Renal pelvis (tissue), 12 donors: ENCODE measurements at places on chromosomes 3 and 15. TPM values are rescaled to one million over a fixed set of nuclear protein-coding genes. Genes with fewer than 3 reads are reported as not detected.
A peak's percentile ranks its signal among the peaks of the same experiment; 100 is the strongest.

ZNF860 gene
- polyA plus RNA-seq = 3.0 TPM

SIDT1 gene
- 3.4 TPM for polyA plus RNA-seq

CHL1 gene
- 15.9 TPM for polyA plus RNA-seq

CYP8B1 gene
- 0.84 TPM for polyA plus RNA-seq

USP8 gene
- 70.4 TPM for polyA plus RNA-seq

BSN gene
- polyA plus RNA-seq = 2.0 TPM

SLCO2A1 gene
- polyA plus RNA-seq = 20.1 TPM

HAPLN3 gene
- polyA plus RNA-seq = 6.0 TPM

FAM107A gene
- polyA plus RNA-seq = 4.4 TPM

IMPDH2 gene
- 233 TPM for polyA plus RNA-seq

PAK6 gene
- 6.8 TPM for polyA plus RNA-seq

SENP8 gene
- 6.6 TPM for polyA plus RNA-seq

DNA sequence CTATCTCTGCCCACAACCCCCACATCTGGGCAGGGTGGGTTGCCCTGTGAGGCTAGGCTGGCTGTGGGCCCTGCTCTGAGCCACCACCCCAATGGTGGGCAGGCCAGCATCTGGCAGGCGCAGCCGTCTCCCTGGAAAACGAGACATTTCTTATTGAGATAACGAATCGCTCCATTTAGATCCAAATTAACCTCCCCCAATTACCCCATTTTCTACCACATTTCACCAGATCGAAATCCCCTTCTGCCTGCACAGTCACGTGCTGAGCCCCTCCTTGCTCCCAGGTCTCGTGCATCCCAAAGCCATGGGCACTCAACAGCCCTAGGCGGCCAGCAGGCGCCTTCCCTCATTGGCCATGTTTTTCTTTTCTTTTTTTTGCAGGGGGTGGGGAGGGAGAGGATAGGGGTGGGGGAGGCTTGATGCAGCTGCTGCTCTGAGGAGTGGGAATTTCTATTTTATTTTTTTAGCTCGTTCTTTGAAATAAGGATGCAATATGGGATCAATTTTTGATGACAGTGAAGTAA, 53.0 kb upstream of the TMEM115 start:
- no peak for DNase-seq

- DNase-seq = no peak
These were observed 40.0 kb upstream of the CMSS1 start for GRCh38 chr3:99777708-99778107.

DNA sequence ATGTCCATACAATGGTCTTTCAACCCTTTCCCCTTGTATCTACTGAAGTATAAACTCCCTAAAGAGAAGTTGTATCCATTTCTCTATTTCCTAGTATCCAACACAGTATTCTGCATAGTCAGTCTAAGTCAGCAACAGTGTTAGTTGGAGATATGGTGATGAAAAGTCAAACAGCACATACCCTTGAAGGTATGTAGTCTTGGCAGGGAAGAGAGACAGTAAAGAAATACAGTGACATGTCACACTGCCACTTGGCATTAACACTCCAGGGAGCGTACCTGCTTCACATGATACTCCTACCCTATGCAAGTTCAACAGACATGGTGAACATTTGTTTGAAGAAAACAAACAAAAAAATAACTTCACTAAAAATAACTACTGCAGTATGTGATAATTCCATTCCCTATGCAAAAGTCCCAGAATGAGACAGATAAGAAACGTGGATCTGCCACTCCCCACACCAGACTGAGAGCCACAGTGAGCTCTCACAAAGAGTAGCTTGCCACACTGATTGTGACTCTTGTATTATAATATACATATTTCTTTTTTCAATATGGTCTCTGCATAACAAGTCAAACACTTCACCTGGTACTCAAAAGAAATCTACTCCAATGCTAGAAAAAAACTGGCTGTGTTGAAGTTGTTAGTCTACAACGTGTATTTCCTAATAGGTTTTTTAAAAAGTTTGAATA, 5.9 kb downstream of the PDCD10 start:
- DNase-seq = no peak

GRCh38 chr3:158802409-158803268, 785 bp downstream of the MFSD1 start:
- DNase-seq = no peak

DNA sequence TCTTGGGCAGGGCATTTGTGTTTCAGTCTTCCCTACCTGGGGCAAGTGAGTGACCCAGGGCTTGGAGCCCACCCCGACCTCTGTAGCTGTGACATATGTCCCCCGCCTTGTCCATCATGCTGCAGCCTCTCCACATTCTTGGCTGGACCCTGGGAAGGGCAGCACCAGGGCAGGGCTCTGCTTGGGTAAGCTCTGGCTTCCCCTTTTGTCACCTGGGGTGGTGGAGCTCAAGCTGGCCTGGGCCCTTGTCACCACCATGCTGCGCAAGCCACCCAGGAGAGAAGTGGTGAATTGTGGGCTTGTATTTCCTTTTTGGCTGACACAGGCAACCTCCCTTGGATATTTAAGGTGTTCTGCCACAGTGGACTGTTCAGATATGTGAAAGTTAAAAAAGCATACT, 29.3 kb downstream of the SPSB4 start:
- no peak for DNase-seq

DNA sequence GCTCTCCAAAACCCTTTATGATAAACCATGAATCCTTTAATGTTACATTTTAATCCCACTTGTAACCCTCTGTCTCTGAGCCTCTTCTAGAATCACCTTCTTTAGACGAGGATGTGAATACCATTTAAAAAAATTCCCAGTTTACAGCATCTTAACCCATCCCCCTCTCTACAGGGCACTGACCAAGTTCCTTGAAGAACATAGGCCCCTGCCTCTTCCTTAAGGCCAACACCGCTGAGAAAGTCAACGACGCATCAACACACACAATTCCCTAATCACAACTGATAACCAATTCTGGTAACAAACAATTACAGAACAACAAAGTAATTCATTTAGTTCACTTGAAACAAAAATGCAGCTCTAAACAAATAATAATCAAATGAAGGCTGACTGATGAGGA, 130.3 kb downstream of the DLG1 start:
- no peak for DNase-seq

- DNase-seq = no peak
These were observed 1123.5 kb downstream of the ROBO2 start for GRCh38 chr3:78163379-78163778.

DNA sequence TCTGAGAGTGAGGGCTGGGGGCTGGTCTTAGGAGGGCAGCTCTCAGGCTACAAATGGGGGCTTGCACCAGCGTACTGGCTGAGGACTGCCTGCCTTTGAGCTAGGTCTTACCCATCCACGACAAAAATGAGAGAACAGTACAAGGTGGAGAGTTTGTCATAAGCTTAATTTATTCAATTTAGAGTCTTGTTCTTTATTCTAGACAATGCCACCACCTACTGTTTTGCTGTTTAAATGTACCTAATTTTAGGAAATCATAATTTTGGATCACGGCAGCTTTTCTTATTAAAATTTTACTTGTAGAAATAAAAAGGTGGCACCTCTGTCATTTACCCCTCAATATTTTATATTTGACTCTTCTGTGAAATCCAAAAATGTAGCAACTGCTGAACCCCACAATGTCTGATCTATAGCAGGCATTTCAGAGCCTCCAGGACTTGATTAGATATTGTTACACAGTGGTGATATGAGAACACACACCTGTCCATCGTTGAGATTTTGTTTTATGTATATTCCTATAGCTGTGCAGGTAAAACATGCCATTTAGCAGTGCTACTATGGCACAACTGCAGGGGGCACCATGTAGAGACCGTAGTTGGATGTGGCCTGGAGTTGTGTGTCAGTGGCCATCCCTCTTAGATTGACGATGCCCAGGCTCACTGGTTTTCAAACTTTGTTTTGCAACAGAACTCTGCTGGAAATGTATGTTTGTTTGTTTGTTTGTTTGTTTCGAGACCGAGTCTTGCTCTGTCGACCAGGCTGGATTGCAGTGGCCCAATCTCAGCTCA, 88.6 kb downstream of the SLCO3A1 start:
- DNase-seq = no peak

GRCh38 chr3:28651159-28651558, 302.5 kb upstream of the AZI2 start:
- DNase-seq = no peak

DNA sequence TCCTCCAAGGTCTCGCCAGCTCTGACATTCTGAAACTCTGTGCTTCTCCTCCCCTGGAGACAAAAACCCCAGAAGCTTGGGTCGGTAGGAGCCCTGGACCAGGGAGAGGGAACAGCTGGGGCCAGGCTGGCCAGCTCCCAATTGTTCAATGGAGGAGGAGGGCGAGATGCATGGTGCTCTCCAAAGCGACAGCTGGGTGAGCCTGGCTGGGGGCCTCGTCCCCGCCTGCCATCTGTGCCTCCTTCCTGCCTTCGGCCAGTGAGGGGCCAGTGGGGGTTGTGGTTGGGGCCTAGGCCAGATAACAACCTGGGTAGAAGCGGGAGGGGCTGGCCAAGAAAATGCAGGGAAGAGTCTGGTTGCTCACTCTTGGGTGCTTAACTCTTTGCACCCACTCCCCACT, 79.4 kb downstream of the CORO2B start:
- no peak for DNase-seq

GRCh38 chr15:70063261-70063925, 34.3 kb downstream of the TLE3 start:
- DNase-seq = peak; percentile 37

GRCh38 chr3:117669774-117670173, 960.2 kb downstream of the TUSC7 start:
- DNase-seq = peak; percentile 64

GRCh38 chr15:64730151-64730550, 45.2 kb downstream of the RBPMS2 start:
- no peak for DNase-seq

- no peak for DNase-seq
These were observed 22.7 kb upstream of the EPHB3 start for GRCh38 chr3:184538666-184539431.

GRCh38 chr15:55250941-55251340, 38.7 kb downstream of the RAB27A start:
- no peak for DNase-seq

DNA sequence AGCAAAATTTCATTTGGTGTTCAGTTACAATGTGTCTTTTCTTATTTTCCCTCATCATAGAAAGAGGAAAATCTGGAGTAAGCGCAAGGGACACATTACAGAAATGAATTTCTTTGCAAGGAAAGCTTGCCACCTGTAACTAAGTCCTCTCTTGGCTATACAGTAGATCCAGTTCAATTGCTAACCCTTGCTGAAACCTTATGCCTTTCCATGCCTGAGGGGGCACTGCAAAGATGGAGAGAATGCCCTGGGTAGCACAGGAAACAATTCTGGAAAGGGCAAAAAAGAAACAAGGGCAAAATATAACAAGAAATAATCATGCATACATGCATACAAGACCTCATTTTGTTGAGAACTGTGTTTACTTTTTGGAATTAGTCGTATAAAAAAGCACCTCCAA, 4.3 kb downstream of the CADM2 start:
- no peak for DNase-seq

DNA sequence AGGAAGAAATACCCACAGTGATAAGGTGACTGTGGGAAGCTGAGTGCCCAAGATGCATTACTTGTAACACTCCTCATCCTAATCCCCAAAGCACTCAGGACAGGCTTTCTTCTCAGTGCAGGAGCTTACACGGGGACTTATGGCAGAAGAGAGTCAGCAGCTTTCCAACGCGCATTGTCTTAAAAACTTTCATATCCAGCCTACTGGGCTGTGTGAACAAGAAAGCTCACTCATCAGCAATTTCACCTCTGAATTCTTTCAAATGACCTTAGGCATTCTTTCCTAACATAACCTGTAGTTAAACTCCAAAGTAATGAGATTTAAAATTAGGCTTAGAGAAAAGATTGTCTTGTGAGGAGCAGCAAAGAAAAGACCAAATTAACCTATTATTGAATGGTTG, 132.3 kb downstream of the KCNAB1 start:
- peak; percentile 19 for DNase-seq

- DNase-seq = no peak
These were observed 177.8 kb downstream of the SERPINI1 start for GRCh38 chr3:167913219-167913835.

- DNase-seq = no peak
These were observed 1006.7 kb downstream of the ROBO2 start for GRCh38 chr3:78046566-78046965.

DNA sequence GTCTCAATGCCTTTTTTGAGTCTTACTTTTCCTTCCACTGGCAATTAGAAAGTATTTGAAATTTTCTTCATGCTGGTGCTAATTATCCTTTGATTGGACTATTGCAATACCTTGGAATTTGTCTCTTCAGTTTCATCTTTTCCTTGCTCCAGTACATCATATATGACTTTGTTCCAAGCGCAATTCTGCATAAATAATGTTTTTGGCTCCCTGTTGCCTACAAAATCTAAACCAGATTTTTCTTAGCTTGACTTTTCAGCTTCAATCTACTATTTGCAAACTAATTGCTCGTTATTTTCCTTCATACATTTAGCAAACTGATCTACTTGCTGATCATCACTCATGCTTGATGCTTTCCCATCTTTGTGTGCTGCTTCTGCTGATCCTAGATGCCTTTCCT, 230.8 kb upstream of the GPR149 start:
- DNase-seq = no peak

DNA sequence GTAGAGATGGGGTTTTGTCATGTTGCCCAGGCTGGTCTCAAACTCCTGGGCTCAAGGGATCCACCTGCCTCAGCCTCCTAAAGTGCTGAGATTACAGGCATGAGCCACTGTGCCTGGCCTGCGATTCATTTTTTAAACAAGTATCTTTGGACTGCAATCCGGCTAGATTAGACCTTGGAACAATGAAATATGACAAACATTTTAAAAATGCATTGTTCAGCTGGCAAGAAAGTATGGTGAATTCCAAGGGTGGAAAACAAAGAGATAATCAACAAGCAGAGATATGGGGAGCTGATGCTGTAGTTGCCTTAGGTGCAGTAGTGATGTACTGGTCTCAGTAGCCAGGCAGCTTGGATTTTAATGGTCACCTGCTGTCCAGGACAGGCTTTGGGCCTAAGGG, 95.8 kb upstream of the GOLGA8J start:
- DNase-seq = no peak

DNA sequence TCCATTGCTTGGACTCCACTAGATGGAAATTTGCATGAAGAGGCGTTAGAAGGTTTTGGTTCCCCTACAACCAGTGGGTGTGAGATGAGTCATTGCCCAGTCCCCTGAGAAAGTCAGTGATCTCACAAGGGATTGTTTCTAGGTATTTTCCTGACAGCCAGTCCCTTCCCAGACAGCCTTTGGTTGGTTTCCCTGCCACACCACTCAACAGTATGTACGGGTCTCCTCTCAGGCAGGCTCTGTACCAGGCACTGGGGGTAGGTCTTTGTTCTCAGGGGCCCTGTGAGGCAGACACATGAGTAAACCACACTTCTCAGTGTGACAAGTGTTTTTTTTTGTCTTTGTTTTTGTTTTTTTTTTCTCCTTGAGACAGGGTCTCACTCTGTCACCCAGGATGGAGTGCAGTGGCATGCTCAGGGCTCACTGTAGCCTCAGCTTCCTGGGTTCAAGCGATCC, 4.0 kb downstream of the LAMP3 start:
- DNase-seq = no peak

DNA sequence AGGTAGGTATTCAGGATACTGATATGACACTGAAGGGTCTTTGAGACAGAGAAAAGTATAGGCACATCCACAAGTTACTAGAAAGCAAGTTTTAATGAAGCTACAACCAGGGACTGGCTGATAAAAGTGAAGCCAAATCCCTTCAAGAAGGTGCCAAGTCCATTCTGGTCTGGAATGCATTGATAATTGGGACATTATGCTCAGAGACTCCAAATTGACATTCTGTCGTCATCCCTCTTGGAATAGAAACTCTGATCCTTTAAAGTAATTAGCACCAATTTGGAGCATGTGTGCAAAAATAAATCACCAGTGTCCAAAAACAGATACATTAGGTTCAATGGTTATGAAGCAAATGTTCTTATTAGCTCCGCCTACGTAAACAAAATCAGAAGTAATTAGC, 47.3 kb upstream of the BCL6 start:
- DNase-seq = no peak
